ENCODE measurements at places on chromosomes 11 and 22. TPM values are rescaled to one million over a fixed set of nuclear protein-coding genes. Genes with fewer than 3 reads are reported as not detected.

SYT7 gene
- total RNA-seq: not detected

C11orf91 gene
- not detected for total RNA-seq

SLC1A2 gene
- total RNA-seq: 0.56 TPM

YPEL4 gene
- total RNA-seq: under 0.01 TPM

OR8D2 gene
- total RNA-seq: not detected

LMO1 gene
- total RNA-seq: not detected

TMA7B gene
- not detected for total RNA-seq

ALG12 gene
- total RNA-seq: 5.6 TPM

PLXNB2 gene
- total RNA-seq: 84.7 TPM

ATG2A gene
- 3.6 TPM for total RNA-seq

SOX6 gene
- 12.5 TPM for total RNA-seq

LRRC74B gene
- not detected for total RNA-seq

OSBPL5 gene
- total RNA-seq: 14.4 TPM
